ENCODE measurements at places on chromosomes 3 and 15.

DNA sequence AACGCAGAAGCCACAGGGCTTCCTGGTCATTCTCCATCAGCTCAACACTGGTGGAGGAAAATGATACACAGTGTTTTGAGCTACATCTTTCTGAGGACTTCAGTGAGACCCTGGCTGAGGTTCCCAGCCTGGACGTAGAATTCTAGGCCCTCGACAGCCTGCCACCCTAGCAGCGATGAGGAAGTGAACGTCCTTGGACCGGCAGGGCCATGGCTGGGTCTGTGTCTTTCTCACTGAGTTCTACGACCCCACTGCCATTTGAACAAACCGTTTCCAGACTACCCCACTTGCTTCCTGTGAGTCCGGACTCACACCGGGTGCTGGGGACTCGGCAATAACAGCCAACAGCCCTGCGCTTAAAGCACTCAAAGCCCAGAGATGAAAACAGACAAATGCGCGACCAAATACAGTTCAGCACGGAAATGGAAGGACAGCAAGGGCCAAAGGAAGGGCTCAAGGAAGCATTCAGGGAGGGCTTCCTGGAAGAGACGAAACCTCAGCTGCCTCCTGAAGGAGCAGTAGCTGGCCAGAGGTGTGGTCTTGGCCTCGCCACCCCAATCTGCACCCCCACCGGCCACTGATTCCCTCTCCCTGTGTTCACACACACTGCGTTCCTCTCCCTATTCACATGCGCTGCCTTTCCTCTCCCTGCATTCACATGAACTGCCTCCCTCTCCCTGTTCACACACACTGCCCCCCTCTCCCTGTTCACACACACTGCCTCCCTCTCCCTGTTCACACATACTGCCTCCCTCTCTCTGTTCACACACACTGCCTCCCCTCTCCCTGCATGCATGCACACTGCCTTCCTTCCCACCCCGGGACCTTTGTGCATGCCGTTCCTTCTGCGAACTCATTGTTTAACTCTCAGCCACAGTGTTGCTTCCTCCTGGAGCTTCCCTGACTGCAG lies 136.3 kb upstream of the PRR20G start:
- DNase-seq, result no peak

- DNase-seq, result no peak
Measured at GRCh38 chr3:160643994-160644393, 33.0 kb upstream of the ARL14 start.

DNA sequence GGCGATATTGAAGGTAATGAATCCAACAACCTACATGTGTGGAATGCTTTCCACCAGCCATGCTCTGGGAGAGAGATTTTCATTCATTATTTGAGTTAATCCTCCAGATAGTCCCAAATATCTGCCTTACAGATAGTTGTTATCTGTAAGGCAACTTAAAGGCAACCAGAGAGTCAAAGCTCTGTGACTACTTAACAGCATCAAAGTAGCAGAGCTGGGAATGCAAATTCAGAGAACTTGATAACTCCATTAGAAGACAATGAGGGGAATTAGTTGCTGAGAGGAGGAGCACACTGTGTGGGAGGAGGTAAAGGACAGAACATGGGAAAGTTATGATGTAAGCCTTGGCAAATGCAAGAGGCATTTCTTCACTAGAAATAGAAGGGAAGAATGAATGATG lies 10.5 kb upstream of the CRBN start:
- DNase-seq, result no peak

DNA sequence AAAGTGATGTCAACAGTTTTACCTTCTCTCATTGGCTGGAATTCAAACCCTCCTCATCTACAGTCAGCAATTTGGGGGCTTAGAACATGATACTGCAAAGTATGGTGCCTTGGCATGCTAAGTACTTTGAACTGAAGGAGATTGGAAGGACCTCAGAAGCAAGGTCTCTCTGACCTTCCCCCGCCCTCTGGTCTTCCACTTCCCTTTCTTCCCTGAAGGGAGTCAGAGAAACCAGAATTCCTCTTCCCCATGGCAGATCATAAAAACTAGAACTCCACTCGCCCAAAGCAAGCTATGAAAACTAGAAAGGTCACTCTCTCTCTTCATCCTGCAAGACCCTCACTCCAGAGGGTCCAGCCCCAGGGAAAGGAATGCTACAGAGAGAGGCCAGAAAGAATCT lies 64.2 kb downstream of the CD200R1L start:
- no peak for DNase-seq

GRCh38 chr3:165521131-165521871 lies 315.9 kb downstream of the BCHE start:
- no peak for DNase-seq

- DNase-seq, result no peak
Measured at GRCh38 chr15:77753281-77753873, 120.7 kb upstream of the LINGO1 start.

GRCh38 chr3:181623924-181624694 lies 87.6 kb upstream of the SOX2 start:
- DNase-seq, result no peak

DNA sequence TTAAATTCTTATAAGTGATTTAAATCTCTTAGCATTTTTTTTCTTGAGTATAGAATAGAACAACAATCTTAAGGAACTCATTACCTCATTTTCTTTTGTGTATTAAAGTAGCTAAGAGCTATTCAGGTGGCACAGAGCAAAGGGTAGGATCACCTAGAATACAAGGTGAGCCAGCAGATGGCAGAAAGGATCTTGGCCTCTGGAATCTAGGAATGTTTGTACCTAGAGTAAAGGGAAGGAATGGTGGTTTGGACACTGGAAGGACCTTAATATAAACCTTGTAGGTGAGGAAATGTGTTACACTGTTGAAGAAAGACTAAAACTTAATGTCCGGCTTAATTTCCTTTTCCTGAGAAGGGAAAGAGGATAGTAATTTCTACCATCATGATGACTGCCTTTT lies 89.0 kb downstream of the GHSR start:
- no peak for DNase-seq

GRCh38 chr3:178325330-178325729 lies 210.9 kb upstream of the KCNMB2 start:
- DNase-seq, result no peak
